Activated T-cell treated with anti-CD3 and anti-CD28 coated beads, Interleukin-2, amount 50 U/mL, for 72 hours (primary cell): ENCODE measurements at places on chromosomes 3 and 15. TPM values are rescaled to one million over a fixed set of nuclear protein-coding genes. Genes with fewer than 3 reads are reported as not detected.

DNA sequence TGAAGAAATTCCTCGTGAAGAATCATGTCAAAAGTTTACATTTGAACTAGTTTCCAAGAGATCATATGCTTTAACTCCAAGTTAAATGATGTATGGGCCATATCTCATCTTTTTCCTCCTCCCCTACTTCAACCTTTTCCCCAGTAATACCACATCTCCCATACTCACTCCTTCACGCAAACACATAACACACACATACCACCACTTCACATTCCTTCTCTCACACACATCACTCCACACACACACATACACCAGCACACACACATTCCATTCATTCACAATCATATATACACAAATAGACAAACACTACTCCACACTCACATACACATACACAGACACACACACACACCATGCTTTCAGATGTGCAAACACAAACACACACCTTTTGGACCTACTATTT, 769.0 kb upstream of the NR2F2 start:
- H3K27ac ChIP-seq = no peak overlapping the region
- H3K36me3 ChIP-seq = no peaks in the 10 kb centered on the region
- DNase-seq = no peak
- peaks cover 13% of the 10 kb centered on the region for H3K4me1 ChIP-seq
- H3K27me3 ChIP-seq = peaks cover 15% of the 10 kb centered on the region

DNA sequence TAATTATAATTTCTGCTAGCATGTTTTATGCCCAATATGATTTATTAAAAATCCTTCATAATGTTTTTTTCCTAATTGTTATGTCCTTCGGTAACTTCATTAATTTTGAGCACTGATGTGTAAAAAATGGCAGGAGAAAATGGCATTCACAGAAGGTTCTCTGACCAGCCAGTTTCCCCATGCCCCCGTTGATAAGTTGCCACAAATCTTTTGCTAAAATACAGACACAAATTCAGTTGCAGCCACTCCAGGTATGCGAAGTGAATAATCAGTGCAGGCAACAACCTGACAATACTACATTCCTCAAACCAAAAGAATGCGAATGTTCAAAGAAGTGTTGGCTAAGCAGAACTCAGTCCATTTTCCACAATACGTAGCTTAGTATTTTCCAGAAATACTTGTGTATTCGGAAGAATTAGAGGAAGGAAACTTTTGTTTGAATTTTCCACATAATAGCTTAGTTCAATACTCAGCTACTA, 32.7 kb downstream of the CHL1 start:
- no peak overlapping the region for H3K4me3 ChIP-seq
- H3K4me1 ChIP-seq = no peaks in the 10 kb centered on the region
- no peak overlapping the region for H3K27ac ChIP-seq
- H3K27me3 ChIP-seq = no peaks in the 10 kb centered on the region

- H3K27ac ChIP-seq = no peak overlapping the region
- H3K4me1 ChIP-seq = peaks cover 6% of the 10 kb centered on the region
- H3K4me3 ChIP-seq = no peak overlapping the region
- no peaks in the 10 kb centered on the region for H3K27me3 ChIP-seq
Observed at GRCh38 chr3:143786219-143787191, 61.8 kb downstream of the SLC9A9 start.

ACTRT3 gene
- total RNA-seq = 0.26 TPM

RETNLB gene
- not detected for total RNA-seq
